ENCODE measurements at places on chromosomes 6 and 20.

- peak; percentile 60 for DNase-seq
Observed at GRCh38 chr6:79536585-79536953, 661 bp downstream of the LCA5 start.

GRCh38 chr6:36350681-36351571, 14.2 kb upstream of the BNIP5 start:
- no peak for DNase-seq

DNA sequence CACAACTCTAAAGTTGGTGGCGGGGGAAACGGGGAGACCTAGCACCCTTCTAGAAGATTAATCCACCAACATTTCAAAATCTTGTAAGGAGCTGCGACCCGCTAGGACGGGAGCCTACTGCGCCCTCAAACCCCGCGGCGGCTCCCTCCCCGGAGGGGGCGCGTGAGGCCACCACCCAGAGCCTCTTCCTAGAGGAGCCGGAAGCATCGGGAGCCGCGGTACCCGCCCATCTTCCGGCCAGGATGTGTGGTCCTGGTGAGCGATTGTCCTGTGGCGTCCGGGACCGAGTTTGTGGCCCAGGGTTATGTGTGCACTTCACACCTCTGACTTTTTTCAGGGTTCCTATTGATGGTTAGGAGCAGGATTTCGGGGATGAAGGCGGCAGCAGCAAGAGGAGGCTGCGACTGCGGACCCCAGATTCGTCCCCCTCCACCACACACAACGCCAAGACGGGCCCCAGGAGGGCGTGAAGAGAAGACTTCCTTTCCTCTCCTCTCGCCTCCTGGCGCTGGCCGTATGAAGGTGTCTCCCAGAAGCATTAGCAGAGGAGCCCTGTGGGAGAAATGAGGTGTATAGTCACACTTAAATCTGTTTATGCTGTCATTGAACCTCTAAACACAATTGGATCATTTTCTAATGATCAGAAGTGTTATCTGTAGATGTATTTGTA, 10.7 kb downstream of the ZNF165 start:
- DNase-seq = no peak

DNA sequence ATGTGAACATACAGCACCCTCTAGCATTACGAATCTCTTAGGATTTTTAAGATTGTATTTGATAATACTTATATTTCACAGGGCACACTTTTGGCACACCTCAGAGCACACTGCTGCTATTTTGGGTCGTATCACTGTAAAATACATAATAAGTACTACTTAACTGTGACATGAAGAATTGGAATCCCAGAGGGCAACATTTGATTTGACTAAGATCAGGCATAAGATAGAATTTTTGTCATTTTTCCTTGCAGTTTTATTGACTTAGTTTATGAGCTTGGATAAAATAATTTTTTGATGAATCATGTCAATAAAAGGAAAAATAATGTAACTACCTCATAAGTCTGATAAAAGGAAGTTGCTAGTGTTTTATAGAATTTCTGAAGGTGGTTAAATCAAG, 22.4 kb downstream of the MRS2 start:
- no peak for DNase-seq

GRCh38 chr20:62603907-62604785, 38.2 kb upstream of the SLCO4A1 start:
- no peak for DNase-seq

DNA sequence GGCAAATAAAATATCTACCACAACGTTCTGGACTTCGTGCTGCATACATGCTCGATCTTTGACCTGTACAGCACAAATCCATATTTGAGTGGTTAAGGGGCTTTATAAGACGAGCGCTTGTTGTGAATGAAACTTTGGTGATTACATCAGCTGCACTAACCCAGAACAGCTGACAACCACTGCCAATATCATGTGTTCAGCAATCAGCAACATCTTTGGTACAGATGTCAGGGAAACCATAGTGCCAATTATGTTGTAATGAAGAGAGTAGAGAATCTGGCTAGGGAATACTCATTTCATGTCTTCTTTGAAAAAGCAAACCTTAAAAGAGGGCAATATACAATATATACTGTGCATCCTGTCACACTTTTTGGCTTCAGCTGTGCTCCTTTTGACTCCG, 188.6 kb upstream of the NT5E start:
- DNase-seq = peak; percentile 51

DNA sequence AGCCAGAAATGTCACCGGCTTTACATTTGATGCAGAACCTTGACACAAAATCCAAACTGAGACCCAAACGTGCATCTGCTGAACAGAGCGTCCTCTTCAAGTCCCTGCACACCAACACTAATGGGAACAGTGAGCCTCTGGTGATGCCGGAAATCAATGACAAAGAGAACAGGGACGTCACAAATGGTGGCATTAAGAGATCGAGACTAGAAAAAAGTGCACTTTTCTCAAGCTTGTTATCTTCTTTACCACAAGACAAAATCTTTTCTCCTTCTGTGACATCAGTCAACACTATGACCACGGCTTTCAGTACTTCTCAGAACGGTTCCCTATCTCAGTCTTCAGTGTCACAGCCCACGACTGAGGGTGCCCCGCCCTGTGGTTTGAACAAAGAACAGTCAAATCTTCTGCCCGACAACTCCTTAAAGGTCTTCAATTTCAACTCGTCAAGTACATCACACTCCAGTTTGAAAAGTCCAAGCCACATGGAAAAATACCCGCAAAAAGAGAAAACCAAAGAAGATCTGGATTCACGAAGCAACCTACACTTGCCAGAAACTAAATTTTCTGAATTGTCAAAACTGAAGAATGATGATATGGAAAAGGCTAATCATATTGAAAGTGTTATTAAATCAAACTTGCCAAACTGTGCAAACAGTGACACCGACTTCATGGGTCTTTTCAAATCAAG, 108.4 kb downstream of the RTN4IP1 start:
- DNase-seq = no peak

DNA sequence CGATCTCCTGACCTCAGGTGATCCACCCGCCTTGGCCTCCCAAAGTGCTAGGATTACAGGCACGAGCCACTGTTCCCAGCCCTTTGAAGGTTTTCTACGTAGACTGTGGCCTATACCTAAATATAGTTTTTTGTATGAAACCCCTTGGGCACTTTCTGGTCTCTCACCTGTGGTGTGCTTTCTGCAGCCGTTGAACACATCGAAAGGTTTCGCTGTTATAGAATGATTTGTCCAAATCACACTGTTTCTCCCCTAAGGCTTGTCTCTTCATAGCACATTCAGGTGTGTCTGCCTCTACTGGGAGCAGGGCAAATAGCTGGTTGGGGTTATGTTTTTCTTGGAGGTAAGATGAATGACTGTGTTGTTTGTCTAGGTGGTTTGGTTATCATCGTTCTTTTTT, 597.9 kb downstream of the RNF144B start:
- DNase-seq = no peak

- no peak for DNase-seq
Observed at GRCh38 chr6:169701311-169701953, 397 bp downstream of the WDR27 start.

- no peak for DNase-seq
Observed at GRCh38 chr6:145816392-145816791, 1.8 kb upstream of the FBXO30 start.

- no peak for DNase-seq
Observed at GRCh38 chr6:53136000-53136609, 12.5 kb downstream of the GCM1 start.

DNA sequence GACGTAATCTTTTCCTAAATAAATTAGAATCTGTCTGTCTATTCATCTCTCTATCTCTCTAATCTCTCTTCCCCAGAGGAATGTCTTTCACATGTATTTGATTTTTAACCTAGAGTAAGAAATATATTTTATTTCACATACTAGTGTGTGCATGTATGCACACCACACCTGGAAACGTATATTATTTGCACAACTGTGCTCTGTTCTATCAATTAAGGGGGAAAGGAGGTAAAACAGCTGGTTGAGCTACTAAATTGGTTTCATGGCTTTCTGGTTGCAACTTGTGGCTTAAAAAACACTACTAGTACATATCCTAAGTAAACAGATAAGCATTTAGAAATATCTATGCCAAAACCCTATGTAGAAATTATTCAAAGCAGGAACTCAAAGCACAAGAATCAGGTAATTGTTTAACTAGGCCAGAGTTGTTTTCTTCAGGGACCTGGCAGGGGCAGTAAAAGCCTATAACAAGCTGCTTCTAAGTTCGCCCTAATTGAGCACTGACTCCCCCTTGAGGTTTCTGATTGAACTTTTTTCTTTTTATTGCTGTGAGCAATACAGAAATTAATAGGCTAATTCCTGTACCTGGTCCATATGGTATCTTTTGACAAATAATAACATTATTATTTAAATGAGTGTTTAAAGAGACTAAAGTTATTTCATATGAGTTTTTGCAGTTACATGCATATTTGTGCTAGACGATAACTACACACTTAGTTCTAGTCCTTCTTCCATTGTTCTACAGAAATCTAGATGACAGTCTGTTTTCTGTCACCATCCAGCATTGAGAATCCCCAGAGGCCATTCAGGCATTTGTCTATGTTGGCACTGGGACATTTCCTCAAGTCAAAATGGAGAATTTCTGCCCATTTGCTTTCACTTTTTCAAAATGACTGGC, 88.6 kb downstream of the MCHR2 start:
- DNase-seq = no peak

DNA sequence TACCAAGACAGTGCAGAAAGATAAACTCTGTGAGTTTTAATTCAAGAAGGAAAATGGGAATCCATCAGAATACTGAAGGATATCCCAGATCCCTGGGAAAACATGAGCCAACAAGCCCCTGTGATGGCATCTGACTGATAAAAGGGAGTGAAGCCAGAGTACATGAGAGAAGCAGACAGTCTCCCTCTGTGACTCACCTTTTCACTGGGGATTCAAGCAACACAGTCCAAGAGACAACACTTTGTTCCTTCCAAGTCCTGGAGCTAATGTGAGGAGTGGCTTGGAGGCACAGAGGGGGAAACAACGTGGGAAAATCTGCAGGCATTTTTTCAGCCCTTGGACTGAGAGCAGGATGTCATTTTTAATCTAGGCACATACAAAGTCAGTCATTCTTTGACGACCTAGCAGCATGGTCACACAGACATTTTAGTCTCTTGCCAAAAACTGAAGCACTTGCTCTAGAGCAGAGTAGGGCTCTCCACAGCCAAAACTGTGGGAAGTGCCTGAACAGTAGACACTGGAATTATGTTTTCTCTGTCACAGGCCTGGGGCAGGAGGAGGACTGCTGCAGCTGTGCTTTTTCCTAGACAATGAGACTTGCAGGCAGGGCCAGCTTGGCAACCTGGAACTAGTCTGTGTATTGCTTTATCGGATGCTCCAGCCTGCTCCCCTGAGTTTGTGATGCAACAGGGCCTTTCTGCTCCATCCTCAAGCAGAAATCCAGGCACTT, 465.0 kb upstream of the GJE1 start:
- DNase-seq = no peak

- DNase-seq = no peak
Observed at GRCh38 chr6:38095054-38095453, 275.5 kb downstream of the ZFAND3 start.

GRCh38 chr6:169132352-169132940, 121.2 kb downstream of the THBS2 start:
- no peak for DNase-seq

GRCh38 chr6:52644253-52644652, 26.7 kb upstream of the TMEM14A start:
- DNase-seq = no peak

DNA sequence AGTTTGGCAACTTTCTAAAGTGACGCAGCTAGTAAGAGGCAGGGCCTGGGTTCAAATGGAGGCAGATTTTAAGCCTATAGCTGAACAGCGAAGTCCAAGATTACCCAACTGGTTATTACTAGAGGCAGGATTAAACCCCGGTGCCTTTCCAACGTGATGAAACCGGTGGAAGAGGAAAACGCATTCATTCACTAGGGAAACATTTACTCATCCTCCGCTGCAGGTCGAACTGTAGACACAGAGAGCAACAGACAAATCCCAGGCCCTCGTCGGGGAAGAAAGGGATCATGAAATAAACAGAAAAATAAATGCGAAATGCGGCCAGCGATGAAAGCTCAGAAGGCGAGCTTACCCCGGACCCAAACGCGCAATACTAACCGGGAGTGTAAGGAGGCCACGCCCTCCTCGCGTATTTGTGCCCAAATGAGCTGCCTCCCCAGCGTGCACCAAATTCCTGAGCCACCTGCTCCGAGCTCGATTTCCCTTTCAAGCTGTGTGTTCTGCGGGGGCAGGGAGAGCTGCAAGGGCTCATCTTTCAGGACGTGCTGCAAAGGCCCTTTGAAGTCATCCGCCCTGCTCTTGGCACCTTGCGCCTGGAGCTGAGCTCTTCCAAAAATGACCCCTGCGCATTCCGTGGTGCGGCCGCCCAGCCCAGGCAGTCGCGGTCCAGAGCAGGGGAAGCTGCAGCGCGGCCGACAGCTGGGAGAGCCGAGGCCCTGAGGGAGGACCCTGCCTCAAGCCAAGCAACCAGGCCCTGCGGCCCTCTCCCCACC, 46.9 kb downstream of the PDYN start:
- peak; percentile 49 for DNase-seq

DNA sequence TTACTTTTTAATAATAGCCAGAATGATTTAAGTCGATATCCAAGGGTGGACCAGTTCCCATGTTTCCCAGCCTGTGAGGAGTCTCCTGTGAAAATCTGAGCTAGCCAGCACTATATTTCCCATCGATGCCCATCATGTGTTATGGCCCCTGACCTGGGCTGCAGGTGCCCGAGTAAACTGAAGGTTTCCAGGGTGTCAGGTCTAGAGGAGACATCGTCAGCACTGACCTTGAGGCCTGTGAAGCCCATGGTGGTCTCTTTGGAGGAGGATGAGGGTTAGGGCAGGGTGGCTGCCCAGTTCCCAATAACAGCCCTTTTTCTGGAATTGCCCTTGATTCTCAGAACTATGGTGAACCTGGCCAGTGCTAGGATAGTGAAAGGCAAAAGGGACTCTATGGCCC, 63.0 kb upstream of the TOP1 start:
- DNase-seq = no peak

DNA sequence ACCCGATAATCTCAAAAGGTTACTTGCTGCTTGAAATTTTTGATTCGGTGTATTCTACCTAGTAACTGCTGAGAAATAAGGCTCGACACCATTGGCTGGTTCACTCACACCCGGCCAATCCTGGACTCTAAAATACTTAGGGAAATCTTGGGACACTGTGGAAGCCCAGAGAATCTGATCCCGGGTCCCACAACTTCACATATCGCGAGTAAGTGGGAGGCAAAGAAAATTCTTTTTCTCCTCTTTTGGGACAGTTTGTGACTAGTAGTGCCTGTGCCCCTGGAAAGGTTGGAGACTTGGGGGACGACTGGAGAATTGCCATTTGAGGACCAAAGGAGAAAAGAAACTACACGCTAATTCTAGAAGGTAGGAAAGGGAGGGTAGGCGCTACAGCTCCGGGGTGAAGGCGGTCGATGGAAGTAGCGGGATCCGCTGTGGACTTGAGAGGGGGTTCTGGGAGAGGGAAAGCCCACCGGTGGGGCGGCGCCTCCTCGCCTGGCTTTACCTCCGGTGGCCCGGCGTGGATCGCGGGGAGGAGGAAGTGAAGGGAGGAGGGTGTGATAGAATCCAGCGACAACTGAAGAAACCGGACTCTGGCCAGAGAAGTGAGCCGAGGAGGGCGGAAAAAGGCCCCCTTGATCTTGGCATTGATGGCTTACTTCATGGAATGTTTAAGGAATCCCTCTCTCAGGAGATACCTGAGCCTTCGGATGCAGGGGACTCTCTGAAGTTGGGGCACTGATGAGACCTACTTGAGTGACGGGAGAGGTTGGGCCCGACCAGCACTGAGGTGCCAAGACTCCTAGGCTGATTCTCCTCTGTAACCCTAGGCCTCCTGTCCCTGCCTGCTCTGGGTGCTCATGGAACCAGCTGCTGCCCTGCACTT, 18.8 kb upstream of the BTN3A3 start:
- peak; percentile 92 for DNase-seq

All from muscle of arm (tissue), 14 donors.